NCI-H1417 (cell line): ENCODE measurements at places on chromosomes 1 and 21.

- no peak for DNase-seq
Observed at GRCh38 chr1:42145389-42145716, 7.9 kb upstream of the GUCA2B start.

- DNase-seq, result no peak
Observed at GRCh38 chr1:116945996-116946395, 36.3 kb downstream of the PTGFRN start.

DNA sequence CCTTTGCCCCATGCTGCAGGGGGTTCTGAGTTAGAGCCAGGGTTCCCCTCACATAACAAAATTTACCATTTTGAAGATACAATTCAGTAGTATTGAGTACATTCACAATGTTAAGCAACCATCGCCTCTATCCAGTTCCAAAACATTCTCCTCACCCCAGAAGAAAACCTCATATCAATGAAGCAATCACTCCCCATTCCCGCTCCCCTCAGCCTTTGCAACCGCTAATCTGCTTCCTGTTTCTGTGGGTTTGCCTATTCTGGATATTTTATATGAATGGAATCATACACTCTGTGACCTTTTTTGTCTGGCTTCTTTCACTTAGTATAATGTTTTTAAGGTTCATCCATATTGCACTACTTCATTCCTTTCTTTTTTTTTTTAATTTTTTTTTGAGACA is 32.9 kb downstream of the SERINC2 start:
- DNase-seq, result no peak

- DNase-seq, result no peak
Observed at GRCh38 chr1:217431395-217431794, 199.5 kb downstream of the GPATCH2 start.

GRCh38 chr1:204647114-204647804 is 38.3 kb downstream of the LRRN2 start:
- DNase-seq, result no peak

DNA sequence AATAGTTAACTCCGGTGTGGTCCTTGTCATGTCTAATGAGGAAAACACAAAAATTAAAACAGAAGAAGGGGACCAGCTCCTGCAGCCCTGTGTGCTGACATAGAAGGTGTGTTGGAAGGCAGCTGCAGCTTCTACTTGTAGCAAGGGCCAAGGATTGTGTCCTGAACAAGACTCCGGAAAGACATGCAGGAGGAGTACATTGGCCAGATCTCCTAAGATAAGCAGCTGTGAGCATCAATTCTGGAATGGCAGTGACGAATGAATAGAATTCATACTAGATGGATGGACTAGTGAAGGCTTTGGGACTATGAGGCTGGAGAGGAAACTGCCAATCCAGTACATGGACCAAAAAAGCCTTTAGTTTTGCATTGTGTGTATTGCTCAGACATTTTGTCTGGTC is 19.3 kb downstream of the RPS6KA1 start:
- no peak for DNase-seq
